RPMI8226 (cell line): ENCODE measurements at places on chromosomes 16 and 17.

DNA sequence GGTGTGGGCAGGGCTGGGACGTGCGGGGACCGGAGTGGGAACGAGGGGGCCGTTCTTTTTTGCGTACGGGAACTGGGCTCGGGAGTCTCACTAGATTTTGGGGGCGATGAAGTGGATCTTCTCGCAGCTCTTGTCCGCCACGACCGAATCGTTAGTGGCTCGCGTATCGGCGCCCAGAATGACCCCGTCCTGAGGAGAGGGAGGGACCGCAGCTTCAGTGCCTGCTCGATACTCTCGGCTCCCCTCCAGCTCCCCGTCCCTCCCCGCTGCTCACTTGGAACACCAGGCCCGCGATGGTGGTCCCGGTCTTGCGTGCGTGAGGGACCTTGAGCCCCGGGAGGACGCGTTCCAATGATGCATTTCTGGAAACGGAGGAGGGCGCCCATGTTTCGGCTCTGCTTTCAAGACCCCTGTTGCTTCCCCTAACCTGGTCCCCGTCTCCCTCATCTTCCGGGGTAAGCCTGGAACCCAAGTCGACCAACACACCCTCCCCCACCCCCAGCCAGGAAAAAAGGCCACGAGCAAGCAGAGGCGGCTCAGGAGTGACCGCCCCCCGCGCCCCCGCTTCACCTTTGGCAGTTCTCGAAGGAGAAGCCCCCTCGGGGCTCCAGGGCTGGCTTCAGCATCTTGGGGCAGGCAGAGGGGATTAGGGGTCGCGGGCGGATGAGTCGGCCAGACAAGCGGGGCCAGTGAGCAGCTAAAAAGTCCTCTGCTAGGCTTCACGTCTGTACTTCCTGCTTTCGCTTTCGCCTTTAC, at the start of gene PSMB10:
Gene PSMB10, minus strand, starts transcription at position 727 of the 756 bp plus-strand sequence. Its CDS starts 101 bp downstream, at position 626.
- no peak for DNase-seq

- DNase-seq = peak; percentile 82
Observed at GRCh38 chr16:67562918-67563707, 787 bp downstream of the CTCF start.

DNA sequence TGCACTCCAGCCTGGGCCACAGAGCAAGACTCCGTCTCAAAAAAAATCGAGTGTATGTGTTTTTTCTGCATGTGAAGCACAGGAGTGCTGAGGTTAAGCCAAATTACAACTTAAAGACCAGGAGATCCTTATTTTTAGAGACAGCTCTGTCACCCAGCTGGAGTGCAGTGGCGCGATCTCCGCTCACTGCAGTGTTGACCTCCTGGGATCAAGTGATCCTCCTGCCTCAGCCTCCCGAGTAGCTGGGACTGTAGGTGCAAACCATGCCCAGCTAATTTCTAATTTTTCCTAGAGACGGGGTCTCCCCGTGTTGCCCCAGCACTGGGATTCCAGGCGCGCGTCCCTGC, 7.5 kb upstream of the PPP1R27 start:
- DNase-seq = no peak

GRCh38 chr17:41639492-41640473, 15.4 kb upstream of the KRT17 start:
- DNase-seq = no peak

GRCh38 chr16:8774208-8774607, 23.2 kb downstream of the TMEM186 start:
- DNase-seq = no peak

- no peak for DNase-seq
Observed at GRCh38 chr17:71432378-71433315, 688.2 kb upstream of the SOX9 start.

- no peak for DNase-seq
Observed at GRCh38 chr17:7656958-7657609, 6.4 kb downstream of the ATP1B2 start.

DNA sequence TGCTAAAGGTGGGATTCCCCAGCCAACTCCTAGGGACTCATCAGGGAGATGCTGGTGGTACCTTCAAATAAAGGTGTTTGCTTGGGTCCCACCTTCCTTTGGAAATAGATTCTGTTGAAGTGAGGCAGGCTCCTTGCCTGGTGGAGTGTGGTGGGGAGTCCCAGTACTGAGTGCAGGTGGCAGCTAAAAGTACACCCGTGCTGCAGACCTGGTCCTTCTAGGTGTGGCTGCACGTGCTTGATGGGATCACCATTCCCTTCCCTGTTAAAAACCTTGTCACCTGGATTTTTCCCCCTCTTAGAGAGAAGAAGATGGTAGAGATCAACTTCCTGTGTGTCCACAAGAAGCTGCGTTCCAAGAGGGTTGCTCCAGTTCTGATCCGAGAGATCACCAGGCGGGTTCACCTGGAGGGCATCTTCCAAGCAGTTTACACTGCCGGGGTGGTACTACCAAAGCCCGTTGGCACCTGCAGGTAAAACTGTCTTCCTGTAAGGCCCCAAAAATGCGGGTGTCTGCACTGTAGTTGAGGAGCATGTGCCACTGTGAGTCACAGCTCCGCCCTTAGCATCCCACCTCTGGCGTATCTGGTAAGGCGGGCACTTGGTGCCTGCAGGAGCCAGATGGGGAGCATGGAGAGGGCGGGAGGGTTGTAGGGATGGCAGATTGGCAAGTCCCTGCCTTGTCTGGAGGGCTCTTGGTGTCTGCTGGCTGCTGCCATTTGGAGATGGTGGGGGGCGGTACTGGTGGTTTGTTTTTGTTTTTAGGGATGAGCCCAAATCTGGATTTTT, 34.0 kb downstream of the PLCD3 start:
- DNase-seq = no peak

GRCh38 chr16:49620158-49620868, 235.6 kb downstream of the ZNF423 start:
- no peak for DNase-seq

DNA sequence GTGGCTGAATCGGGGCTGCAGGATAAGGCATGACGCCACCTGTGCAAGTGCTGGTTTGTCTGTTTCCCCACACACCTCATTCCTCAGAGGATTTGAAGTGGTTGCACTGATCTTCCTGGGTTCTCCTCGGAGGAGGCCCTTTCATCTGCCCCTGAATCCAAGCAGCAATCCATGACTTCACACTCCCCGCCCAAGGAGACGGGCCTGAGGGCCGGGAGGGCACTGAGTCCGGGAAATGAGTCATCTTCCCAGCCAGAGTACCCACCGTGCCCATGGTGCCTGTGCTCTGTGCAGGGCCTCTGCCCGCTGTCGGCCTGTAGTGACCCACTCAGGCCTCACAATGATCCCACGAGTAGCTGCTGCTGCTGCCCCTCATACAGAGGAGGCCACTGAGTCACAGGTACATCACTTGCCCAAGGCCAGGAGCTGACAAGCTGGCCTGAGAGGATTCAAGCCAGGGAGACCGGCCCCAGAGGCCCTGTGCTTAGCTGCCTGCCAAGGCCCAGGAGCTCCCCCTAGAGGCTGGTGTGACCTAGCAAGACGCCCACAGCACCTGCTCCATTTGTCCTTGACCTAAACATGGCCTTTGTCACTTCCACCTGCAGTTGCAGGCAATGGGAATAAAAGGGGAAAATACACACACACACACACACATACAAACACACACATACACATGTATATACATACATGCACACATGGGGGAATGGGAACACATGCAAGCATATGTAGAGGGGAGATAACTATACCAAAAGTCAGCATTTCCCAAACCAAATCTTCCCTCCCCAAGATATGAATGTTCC, 240.0 kb downstream of the C16orf95 start:
- peak; percentile 63 for DNase-seq

DNA sequence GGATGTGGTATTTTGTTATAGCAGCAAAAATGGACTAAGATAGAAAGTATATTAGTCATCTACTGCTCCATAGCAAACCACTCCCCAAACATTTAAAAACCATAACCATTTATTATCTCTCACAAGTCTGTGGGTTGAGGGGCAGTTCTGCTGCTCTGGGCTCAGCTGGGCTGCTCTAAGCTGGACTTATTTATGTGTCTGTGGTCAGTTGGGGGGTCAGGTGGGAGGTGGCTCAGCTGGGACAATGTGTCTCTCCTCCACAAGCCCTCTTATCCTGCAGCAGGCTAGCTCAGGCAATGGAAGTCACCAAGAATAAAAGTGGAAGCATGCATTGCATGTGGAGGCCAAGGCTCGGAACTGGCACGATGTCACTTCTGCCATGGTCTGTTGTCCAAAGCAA, 226.1 kb upstream of the N4BP1 start:
- no peak for DNase-seq

- DNase-seq = no peak
Observed at GRCh38 chr16:31133046-31133501, 2.5 kb downstream of the PRSS8 start.

- no peak for DNase-seq
Observed at GRCh38 chr16:89099905-89100304, 6.3 kb downstream of the ACSF3 start.

GRCh38 chr17:4004517-4005295, 40.5 kb upstream of the ATP2A3 start:
- no peak for DNase-seq

GRCh38 chr16:76190480-76190879, 86.7 kb upstream of the CNTNAP4 start:
- DNase-seq = no peak

- no peak for DNase-seq
Observed at GRCh38 chr16:5895137-5895536, 797.5 kb upstream of the EEF2KMT start.

DNA sequence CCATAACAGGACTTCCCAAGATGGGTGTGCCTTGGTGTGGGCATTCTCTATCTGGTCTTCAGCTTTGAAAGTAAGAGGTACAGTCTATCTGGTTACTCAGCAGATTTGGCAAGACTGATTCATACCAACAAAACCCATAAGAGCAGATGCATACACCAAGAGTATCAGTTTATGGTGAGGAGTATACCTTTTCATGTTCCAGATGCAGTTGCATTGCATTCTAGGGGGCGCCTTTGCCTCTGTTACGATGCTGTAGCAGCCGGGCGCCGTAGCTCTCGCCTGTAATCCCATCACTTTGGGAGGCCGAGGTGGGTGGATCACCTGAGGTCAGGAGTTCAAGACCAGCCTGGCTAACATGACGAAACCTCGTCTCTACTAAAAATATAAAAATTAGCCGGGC, 31.1 kb upstream of the CARMIL2 start:
- peak; percentile 23 for DNase-seq

GRCh38 chr16:2841606-2842339, 11.7 kb downstream of the ZG16B start:
- DNase-seq = no peak

GRCh38 chr17:11404431-11405276, 163.6 kb downstream of the SHISA6 start:
- DNase-seq = no peak

GRCh38 chr17:33684735-33685134, 391.6 kb upstream of the ASIC2 start:
- DNase-seq = no peak

DNA sequence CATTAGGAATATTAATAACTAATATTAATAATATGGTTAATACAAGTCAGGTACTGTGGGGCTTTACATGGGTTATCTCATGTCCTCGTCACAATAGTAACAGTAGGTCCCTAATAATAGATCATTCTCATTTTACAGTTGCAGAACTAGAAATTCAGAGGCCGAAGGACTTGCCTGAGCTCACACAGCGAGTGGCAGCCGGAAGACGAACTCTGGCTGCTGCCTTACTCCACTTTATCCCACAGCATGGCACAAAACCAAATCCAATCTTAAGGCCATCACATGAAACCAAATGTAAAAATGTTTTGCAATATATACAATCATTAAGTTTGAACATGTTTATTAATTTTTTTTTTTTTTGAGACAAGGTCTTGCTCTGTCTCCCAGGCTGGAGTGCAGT, 13.6 kb downstream of the GNA13 start:
- DNase-seq = no peak

- DNase-seq = no peak
Observed at GRCh38 chr16:67413978-67414911, 2.0 kb downstream of the ZDHHC1 start.

GRCh38 chr16:25006504-25007056, 8.6 kb downstream of the ARHGAP17 start:
- DNase-seq = no peak

DNA sequence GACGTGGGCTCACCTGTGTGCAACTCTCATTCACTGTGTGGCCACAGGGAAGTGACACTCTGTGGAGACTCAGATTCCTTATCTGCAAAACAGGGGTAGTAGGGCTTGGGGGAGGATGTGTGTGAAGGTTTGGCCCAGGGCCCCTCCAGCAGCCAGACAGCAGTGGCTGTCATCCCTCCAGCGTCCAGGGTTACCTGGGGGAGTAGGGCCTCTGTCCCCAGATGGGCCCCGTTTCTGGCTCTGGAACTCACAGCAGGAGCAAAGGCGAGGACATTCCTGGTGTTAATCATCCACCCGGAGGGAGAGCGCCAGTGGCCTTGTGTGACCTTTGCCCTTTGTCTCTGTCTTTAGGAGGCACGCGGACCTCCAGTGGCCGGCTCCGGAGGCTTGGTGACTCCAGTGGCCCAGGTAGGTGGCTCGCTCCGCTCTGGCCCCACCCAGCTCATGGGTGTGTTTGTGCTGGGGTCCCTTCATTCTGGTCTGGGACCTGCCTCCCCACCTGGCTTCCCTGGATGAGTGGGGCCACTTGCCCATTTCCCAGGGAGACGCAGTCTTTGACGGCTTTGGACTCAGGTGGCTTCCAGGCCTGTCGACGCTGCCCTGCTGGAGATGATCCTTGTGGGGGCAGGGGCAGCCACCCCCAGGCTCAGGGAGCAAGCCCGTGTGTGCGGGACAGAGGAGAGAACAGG, 166.2 kb downstream of the SEC14L1 start:
- no peak for DNase-seq

DNA sequence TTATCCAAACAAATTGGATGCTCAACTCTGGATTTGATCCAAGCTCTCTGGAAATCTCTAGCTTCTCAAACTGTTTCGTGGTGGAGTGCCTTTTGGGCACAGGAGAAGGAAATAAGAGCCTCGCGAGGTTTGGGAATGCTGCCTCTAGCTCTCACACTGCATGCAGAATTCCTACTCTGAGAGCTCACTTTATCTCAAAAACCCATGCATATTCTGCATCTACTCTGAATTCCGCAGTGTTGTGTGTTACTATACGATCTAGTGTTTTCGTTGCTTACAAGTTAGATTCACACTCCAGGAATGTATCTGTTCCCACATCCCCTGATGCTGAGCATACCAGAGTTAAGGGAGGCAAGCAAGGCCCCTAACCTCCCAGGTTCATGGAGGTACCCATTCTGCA, 462.7 kb downstream of the WWOX start:
- DNase-seq = no peak

DNA sequence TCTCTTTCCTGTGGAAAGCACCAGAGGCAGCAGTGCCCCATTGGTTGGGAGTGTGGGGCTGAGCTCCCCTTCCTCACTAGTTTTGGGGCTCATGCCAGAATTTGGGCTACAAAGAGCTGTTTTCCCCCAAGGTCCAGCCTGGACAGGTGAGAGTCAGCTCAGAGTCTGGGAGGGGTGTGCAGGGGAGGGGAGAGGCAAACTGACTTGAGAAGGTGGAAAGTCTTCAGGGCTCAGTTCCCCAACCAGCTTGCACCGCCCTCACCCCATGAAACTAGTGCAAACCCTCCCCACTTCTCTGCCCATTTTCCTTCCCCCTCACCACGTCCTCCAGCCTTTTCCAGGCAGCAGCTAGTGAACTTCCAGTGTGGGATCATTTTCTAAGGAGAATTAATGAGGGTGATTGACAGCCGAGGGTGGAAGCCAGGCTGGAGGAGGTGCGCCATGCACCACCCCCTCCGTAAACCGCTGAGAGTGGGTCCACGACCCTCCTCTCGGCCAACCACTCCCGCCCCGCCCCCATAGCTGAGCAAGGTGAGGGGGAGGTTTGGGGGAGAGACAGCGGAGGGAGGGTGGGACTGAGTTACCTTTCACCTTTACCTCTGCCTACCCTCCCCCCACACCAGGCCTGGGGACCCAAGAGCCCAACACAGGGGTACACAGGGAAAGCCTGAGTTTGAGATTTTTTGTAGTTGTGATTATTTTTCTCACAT, 6.2 kb upstream of the DLX4 start:
- no peak for DNase-seq
